ENCODE measurements at places on chromosomes 11 and 22. TPM values are rescaled to one million over a fixed set of nuclear protein-coding genes. Genes with fewer than 3 reads are reported as not detected.

LGALS1 gene
- total RNA-seq = 4,461 TPM

GLYAT gene
- not detected for total RNA-seq

SPON1 gene
- total RNA-seq = 59.4 TPM

CCDC86 gene
- 18.1 TPM for total RNA-seq

OR4A16 gene
- not detected for total RNA-seq

Data from pericardium fibroblast (primary cell).